Activated T-cell treated with anti-CD3 and anti-CD28 coated beads, Interleukin-2, amount 50 U/mL, for 4 hours (primary cell): ENCODE measurements at places on chromosomes 6 and 20.

DNA sequence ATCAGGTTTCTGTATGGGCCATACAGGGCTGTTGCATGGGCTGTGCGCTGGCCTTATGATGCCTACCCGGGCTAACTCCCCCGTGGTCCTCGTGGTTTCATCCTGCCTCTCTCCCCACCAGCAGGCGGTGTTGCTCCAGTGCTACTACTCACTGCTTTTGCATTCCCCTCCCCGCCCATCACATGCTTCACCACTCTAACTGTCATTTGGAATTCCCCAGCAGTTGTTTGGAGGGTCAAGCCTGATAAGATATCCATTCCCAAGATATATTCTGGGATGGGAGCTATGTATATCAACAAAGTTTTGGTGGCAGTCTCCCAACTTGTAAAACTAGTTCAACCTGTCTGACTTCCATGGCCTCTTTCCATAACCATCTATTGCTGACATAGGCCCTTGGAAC lies 233.2 kb upstream of the SOX4 start:
- no peak for DNase-seq

GRCh38 chr6:40933864-40934263 lies 105.2 kb downstream of the UNC5CL start:
- no peak for DNase-seq

- DNase-seq = no peak
These were observed 98.5 kb upstream of the RPS6KA2 start for GRCh38 chr6:166725571-166725970.

- DNase-seq = peak; percentile 77
These were observed 7.3 kb downstream of the VWA7 start for GRCh38 chr6:31769684-31770371.

DNA sequence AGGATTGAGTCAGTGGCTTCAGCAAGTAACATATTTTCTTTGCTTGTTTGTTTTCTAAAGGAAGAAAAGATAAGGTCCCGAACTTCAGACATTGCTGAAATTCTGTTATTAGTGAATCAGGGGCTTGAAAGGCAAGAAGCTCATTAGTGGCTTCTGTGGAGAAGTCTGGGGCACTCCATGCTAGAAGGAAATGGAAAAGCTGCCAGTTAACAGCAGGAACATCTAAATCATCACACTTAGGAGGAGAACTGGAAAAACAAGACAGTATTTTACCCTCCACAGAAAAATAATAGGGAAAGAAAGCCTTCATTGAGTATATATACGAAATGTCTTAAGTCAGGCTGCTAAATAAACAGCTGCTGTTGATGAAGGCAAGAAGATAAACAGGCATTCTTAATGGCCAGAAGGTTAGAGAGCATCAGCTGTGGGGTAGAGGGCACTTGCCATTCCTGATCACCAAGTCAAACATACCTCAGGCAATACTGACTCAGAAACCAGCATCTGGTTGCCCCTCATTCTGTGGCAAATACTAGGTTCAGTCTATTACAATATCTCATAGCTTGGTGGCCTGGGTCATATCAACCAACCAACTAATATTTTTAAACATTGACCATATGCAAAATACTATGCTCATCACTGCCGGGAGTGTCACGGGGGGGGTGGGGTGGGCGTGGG lies 143.2 kb upstream of the TENT5A start:
- DNase-seq = no peak

DNA sequence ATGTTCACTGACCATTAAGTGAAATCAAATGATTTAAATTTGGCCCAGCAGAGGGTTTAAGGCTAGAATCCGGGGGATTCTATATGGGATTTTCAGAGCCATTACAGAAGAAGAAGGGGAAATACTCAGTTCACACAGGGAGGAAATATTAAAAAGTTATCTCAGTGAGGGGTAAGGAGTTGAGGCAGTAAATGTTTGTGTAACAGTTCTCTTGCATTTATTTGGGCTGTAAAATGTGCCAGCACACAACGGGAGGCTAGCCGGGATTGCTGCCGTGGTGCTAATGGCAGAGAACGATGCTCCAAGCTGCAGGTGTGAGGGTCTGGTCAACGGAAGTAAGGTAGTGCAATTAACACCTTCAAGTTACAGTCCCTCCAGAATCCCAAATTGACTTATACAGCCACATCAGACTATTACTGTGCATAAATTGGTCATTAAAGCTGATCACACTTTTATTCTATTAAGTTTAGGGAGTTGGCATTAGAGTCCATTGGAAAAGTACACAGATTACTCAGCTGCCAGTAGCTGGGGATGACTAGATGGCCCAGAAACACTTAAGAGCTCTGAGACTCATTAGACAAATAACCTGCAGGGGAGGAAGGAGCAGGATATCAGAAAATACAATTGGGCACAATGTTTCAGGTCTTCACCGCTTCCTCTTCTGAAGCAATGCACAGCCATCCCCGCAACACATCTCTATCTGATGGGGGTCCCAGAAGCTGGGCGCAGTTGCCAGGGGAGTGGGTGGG lies 31.3 kb downstream of the PPP1R3G start:
- DNase-seq = no peak

DNA sequence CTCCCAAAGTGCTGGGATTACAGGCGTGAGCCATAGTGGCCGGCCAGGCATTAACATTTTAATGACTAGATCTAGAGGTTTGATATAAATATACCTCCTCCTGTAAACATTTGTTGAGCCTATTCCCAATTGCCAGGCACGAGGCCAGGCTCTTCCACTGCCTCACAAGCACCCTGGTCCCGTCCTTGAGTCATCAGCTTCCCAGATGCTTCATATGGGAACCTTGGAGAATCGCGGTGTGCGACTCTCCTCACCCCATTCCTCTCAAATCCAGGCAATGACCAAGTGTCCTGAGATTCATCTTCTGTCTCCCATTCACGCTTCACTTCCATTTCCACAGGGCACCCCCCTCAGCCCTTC lies 35.9 kb upstream of the PIM1 start:
- no peak for DNase-seq

GRCh38 chr20:47956268-47956995 lies 171.2 kb upstream of the SULF2 start:
- no peak for DNase-seq

DNA sequence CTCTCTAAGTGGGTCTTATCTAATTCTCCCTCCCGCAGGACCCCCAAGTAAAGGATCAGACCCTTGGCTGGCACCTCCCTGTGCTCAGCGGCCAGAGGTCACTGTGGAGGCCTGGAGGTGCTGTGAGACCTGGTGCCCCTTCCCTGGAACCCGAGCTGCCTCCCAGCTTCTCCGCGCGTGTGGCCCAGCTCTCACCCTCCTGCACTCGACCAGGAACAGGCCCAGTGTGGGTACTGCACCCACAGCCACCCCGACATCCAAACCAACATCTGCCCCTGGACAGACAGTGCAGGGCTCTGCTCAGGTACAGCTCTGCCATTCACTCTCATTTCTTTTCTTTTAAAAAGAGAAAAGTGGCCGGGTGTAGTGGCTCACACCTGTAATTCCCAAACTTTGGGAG lies 42.4 kb downstream of the TMEM242 start:
- no peak for DNase-seq

DNA sequence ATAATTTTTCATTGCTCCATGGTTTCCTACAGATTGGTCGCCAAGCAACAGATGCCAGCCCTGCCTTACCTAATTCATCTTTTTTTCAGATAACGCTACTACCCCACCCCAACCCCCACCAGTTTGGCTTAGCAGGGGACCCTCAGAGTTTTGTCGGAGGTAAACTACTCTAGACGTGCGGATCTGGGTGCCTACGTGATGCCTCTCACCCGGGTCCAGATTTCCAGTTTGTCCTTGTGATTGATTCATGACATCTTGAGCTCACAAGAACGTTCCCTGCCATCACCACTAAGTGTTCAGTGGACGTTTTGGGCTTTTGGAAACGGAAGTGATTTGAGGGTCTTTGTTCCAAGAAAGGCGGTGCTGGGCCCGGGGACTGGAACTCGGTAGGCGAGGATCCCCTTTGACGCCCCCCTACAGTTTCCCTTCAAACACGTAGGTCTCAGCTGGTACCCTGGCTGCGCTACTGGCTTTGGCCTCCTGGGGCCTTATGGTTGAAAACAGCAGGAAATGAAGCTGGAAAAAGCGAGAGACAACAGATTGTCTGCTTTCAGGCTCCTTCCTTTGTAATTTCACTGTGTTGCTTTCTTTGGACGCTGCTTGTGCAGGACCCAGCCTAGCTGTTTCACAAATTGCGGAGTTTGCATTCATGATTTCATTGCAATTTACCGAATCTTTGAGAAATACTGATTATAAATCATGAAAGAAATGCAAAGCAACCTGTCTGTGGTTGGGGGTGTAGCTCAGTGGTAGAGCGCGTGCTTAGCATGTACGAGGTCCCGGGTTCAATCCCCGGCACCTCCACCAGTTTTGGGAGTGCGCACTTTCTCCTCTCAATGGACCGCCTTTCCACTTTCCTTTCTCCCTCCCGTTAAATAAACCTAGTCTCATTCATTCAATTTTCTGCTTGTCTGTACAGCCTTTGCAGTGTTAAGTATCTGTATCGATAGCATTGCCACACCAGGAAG lies 81.0 kb downstream of the GPX5 start:
- no peak for DNase-seq

DNA sequence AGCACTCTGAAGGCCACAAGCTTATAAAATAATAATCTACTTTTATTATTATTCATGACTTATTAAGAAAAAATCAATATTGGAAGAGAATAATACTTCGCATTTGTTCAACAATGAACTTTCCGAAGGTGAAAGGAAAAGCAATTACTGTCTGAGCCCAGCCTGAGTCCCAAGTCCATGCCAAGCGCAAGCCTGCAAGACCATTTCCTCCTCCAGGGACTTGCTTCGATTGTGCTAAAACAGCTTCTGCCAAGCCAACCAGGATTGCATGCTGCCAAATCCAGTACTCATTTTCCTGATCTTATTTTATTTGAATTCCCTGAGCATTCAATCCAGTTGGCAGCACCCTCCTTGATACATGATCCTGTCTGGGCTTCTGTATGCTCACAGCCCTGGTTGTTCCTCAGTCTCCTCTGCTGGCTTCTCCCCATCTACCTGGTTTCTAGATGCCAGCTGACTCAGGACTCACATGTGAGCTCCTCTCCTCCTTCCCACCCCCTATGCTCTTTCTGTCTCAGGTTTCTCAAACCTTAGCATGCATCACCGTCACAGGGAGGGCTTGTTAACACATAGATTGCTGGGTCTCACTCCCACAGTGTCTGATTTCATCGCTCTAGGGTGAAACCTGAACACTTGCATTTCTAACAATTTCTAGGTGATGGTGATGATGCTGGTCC lies 55.9 kb upstream of the PSMF1 start:
- DNase-seq = no peak

DNA sequence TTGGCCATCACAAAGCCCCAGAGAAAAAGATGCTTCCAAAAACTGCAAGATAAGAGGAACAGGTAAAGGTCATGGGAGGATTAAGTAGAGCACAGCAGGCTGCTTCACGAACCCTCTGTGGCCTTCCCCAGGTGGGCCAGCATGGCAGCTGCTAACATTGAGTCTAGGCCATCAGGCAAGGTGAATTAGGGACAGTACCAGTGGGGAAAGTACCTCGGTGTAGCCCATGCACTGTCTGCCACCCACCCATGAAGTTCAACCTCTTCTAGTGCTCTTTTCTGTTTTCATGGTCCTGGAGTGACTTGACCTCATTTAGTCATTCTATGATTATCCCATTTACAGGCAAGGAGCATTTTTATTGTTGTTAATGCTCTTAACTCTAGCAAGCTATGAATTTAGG lies 108.6 kb upstream of the DUSP22 start:
- DNase-seq = no peak

GRCh38 chr6:19833947-19834346 lies 3.2 kb upstream of the ID4 start:
- no peak for DNase-seq

DNA sequence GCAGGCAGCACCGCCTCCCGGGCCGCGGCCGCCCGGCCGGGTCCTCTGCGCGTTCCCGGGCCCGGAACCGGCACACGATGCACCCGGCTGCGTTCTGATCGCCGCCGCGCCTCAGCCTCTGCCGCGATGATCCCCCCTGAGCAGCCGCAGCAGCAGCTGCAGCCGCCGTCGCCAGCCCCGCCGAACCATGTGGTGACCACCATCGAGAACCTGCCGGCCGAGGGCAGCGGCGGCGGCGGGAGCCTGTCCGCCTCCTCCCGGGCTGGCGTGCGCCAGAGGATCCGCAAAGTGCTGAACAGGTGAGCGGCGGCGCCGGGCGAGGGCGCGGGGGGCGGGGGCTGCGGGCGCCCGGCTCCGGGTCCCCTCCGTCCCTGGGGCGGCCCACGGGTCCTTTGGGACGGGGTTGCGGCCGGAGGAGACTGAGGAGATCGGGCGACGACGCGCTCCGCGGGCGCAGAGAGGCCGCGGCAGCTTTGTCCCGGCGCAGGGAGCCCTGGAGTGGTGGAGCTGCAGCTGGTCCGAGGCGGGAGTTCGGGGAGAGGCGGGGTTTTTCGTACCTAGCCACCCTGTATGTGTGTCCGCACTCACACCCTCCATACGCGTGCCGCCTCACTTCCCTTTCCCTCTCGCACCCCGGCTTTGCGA lies 659 bp downstream of the SLC35F1 start:
- DNase-seq = no peak

DNA sequence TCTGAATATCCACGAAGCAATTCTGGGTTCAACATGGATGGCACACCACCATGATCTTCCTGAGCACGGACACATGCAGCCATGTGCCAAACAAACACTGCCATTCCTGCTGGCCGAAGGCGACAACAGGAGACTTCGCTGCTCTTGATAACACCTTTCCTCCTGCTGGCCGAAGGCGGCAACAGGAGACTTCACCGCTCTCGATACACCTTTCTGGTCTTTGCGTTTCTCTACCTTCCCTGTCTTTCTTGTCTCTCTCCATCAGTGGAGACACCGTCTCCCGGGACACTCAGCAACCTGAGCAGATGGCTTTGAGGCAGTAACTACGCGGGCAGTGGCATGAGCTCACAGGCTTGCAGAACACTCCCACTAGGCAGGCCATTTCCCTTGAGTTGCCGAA lies 54.9 kb upstream of the MPC1 start:
- DNase-seq = no peak

- no peak for DNase-seq
These were observed 15.5 kb upstream of the PRDM1 start for GRCh38 chr6:106070636-106071035.

- no peak for DNase-seq
These were observed 35.0 kb upstream of the CD93 start for GRCh38 chr20:23120936-23121750.

- DNase-seq = no peak
These were observed 49.8 kb downstream of the MTHFD1L start for GRCh38 chr6:150915131-150915879.

DNA sequence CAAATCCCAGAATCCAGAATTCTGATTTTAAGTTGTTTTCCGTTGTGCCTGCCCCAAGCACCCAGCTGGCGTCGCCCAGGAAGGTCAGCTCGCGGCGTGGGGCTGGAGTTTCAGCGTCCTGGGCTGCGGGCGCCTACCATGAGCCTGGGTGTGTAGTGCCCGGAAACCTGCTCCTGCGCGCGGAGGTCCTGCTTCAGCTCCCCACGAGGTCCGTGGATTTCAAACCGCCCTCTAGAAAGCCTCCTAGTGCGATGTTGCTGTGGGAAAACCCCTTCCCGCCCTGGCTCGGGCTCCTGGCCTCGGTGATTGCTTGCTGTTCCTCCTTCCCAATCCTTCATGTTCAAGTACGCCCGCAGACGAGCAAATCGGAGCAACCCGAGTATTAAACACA lies 51.3 kb upstream of the NRN1 start:
- no peak for DNase-seq

GRCh38 chr6:157069585-157069984 lies 253.7 kb downstream of the TMEM242 start:
- no peak for DNase-seq
